ENCODE measurements at places on chromosomes 3 and 15.

- no peak for DNase-seq
These were observed 60.7 kb downstream of the TIMP4 start for GRCh38 chr3:12097971-12098370.

GRCh38 chr3:126343649-126344035, 13.6 kb downstream of the KLF15 start:
- no peak for DNase-seq

DNA sequence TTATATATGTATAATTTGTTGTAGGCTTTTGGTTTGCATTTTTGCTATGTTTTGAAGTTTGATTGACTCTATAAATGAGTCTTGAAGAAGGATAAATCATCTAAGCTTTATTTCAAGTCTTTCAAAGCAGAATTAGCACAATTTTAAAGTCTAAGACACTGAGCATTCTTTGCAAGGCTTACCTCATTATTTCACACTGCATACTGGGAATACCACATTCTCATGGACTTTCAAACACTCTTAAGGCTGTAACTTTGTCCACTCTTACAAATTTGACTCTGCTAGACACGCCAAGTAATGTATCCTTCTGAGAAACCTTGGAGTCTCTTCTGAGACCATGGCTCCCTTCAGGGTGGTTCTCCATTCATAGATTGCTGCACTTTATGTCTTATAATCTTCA, 281.3 kb upstream of the COL8A1 start:
- no peak for DNase-seq

GRCh38 chr15:73944161-73945129, 18.2 kb downstream of the LOXL1 start:
- no peak for DNase-seq

GRCh38 chr3:52052831-52053306, 3.5 kb downstream of the DUSP7 start:
- peak; percentile 8 for DNase-seq

DNA sequence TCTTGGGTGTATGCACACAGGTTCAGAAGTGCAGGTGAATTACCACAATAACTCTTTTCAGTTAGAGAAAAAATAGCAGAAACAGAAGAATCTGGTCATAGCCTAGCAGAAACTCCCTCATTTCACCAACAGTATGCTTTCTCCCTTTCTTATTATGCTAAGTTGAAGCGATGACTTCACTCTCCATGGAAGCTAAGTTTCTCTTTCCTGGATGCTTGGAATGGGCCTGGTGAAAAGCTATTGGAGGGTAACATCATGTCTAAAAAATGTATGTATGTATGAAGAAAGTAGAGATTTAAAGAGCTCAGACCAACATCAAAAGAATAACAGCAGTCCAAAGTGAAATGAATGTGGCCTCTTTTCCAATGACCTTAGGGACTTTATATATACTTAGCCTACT, 145.5 kb downstream of the TIGIT start:
- no peak for DNase-seq

- DNase-seq: no peak
These were observed 44.4 kb downstream of the PCOLCE2 start for GRCh38 chr3:142844339-142844977.

GRCh38 chr3:171460725-171461524, 720 bp upstream of the TNIK start:
- peak; percentile 9 for DNase-seq

GRCh38 chr15:41530363-41530956, 13.6 kb downstream of the RPAP1 start:
- DNase-seq: no peak

- no peak for DNase-seq
These were observed 95.4 kb downstream of the ISL2 start for GRCh38 chr15:76431971-76432370.

DNA sequence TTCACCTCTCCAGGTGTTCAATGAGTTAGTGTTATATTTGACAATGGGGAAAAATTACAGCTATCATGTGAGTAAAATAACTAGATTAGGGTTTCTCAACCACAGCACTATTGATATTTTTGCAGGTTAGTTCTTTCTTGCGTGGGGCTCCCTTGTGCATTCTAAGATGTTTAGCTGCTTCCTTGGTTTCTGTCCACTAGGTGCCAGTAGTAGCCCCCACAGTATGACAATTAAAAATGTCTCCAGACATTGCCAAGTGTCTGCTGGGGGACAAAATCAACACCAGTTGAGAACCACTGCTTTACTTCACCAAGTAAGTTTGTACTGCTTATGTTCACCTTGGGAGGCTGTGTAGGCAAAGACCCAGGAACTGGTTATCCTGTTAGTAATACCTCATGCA, 618.7 kb downstream of the EDEM1 start:
- no peak for DNase-seq

- no peak for DNase-seq
These were observed 36.7 kb upstream of the ZNF774 start for GRCh38 chr15:90315278-90315982.

- no peak for DNase-seq
These were observed 328.4 kb upstream of the UMPS start for GRCh38 chr3:124401843-124402242.

DNA sequence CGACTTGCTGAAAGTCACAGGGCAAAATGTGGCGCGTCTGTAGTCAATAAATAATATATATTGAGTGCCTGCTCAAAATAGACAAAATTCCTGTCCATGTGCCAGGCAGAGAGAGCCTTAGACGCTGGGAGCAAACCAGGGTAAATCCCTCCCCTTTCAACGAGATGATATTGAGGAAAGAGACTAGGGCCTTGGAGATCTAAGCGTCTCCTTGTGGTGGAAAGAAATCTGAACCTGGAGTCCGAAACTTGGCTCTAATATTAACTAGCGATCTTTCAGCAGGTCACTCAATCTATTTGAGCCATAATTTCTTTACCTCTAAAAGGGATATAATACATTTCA, 348 bp upstream of the DPP8 start:
- DNase-seq: no peak

DNA sequence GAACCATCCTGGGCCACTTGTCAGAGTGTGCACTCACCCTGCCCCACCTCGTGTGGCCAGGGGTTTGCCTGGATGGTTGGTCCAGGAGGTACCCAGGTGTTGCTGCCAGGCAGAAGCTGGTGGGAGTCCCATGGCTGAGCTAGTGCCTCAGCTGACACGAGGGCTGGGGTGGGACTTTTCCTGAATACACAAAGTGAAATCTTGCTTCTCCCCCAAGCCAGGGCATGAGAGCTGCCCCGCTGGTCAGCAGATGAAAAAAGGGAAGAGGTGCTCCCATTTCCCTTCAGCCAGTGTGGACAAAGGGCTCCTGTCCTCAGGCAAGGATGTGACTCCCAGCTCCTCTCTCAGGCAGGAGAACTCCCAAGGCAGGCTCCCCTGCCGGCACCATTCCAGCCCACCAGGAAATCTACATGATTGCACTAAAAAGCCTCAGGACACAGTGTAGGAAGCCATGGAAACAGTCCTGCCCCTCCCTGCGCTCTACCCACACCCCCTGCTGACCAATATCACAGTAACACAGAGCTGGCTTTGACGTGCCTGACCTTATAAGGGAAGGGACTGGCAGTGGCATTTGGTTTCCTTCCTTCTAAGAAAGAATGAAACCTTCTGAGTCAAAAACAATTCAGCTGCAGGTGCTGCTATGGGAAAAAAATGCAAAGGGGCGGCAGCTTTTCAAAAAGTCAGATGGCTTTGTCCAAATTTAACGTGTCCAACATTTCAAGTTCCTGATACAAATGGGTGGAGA, 33.9 kb downstream of the MYO5C start:
- DNase-seq: no peak

DNA sequence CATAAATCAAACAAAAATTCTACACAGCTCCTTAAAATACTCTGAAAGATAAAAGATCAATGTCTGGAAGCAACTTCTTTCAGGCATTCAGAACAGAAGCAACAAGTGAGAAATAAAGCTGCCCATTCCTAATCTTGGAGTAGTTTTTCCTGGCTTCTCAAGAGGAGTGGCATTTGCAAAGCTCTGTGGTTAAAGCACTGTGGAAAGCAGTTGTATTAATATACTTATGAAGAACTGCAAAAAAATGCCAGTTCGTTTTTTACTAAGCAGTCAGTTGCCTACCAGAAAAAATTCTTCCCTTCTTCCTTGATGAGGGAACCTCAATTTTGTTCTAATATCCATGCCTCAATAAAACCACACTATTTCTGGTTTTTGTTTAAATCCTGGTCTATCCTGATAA, 197.8 kb downstream of the TNIK start:
- no peak for DNase-seq

DNA sequence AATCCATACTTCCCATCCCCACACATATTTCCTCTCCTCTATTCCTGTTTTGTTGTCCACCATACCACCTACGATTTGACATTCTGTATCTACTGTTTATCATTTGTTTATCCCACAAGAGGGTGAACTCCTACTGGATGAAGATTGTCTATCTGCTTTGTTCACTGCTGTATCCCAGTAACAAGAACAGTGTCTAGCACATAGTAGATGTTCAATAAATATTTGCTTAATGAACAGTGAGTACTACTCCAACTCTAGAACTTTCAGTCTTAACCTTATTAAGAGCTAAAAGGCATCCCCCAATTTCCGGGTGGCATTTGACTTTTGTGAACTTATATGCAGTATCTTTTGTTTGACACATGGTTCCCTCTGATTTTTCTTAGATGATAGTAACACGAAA, 1.3 kb downstream of the PYGO1 start:
- no peak for DNase-seq

DNA sequence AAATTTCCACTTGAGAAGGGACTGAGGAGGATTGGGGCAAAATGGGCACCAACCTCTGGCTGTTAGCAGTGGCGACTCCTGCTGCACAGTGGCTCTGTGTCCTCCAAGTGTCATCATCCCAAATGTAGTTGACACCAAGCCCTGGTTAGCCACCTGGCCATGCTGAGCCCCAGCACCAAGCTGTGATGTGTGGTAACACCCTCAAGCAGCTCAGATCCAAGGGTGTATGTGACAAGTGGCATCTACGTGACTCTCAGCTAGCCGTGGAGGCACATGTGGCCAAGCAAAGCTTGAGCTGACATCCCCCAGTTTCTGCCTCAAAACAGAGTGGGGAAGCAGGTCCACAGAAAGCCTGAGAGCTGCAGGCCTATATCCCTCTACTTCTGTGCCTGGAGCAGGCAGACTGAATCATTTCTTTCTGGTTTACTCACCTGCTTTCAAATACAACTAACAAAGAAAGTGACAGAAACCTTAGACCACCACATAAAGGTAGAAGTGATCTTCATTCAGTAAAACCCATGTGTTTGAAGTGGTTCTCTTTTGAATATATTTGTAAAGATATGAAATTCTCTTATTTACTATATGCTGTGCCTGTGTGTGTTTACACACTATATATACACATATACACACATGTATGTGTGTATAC, 40.0 kb downstream of the FOXP1 start:
- no peak for DNase-seq

- DNase-seq: no peak
These were observed 65.6 kb downstream of the MAP2K5 start for GRCh38 chr15:67607959-67608637.

DNA sequence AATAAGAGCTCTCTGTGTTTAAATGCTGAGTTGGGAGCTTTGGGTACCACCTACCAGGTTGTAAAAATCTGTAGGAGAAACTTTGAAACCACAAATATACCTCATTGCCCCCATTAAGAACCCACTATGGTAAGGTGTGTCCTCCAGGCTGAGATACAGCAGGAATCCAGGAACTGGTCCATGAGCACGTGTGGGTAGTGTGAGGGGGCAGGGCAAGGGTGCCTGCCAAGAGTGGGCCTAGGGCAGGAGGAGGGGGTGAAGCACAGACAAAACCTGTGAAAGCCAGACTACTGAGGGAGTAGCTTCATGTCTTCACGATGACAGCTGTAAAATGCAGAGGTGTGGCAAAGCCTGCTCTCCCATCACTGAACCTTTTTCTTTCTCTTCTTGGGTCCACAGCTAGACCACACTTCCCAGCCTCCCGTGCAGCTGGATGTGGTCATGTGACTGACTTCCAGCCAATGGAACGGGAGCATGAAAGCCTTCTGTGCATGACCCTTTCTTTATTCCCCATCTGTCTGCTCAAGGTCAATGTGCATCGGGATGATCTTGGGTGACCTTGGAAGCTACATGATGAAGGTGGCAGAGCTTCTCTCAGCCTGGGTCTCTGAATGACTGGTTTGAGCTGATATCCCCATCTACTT, 51.1 kb upstream of the POMGNT2 start:
- DNase-seq: no peak

GRCh38 chr15:69094124-69094921, 66.1 kb upstream of the GLCE start:
- no peak for DNase-seq

DNA sequence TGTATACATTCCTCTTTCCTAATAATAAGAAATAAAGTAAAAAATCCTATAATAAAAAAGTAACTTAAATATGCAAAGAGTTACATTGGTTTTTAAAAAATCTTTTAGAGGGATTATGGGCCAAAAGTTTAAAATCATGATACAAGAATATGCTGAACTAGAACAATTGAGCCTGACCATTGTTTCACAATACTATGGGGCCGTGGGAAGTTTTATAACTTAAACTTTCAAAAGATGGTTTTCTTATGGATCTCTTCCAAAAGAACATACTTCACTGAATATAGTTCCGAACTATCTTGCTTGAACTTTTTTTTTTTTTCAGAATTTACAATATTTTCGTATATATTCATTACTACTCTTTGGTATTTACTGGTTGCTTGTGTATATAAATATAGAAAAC, 97.6 kb downstream of the NFKBIZ start:
- no peak for DNase-seq

DNA sequence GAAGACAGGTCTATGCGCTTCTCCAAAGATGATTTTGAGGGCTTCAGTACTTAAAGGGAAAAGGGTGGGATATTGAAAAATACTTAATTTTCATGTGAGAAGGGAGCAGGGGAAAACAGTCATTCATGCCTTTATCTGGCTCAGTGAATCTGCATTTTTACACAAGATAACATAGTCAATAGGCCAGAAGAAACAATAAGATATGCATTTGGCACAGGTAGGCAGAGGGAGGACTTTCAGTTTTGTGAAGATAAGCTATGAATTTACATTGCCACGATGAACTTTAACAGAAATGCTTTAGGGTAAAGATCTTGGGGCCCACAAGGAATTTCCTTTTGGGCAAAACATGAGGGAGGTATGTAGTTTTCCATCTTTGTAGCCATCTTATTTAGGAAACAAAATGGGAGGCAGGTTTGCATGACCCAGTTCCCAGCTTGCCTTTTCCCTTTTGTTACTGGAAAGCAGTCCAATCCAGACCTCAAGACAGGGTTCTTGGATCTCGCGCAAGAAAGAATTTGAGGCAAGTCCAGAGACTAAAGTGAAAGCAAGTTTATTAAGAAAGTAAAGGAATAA, 504.2 kb downstream of the IGSF11 start:
- no peak for DNase-seq

GRCh38 chr3:179224584-179224983, 26.3 kb downstream of the KCNMB3 start:
- DNase-seq: no peak
